ENCODE measurements at places on chromosomes 5 and 9.
A peak's percentile ranks its signal among the peaks of the same experiment; 100 is the strongest.

- no peak for DNase-seq
Measured at GRCh38 chr9:3677541-3677940, 151.7 kb upstream of the RFX3 start.

- DNase-seq, result no peak
Measured at GRCh38 chr9:136001231-136001630, 40.1 kb upstream of the UBAC1 start.

GRCh38 chr9:25678846-25679360 lies 659 bp upstream of the TUSC1 start:
- DNase-seq, result no peak

- DNase-seq, result peak; percentile 69
Measured at GRCh38 chr5:35319333-35320002, 89.2 kb upstream of the PRLR start.

DNA sequence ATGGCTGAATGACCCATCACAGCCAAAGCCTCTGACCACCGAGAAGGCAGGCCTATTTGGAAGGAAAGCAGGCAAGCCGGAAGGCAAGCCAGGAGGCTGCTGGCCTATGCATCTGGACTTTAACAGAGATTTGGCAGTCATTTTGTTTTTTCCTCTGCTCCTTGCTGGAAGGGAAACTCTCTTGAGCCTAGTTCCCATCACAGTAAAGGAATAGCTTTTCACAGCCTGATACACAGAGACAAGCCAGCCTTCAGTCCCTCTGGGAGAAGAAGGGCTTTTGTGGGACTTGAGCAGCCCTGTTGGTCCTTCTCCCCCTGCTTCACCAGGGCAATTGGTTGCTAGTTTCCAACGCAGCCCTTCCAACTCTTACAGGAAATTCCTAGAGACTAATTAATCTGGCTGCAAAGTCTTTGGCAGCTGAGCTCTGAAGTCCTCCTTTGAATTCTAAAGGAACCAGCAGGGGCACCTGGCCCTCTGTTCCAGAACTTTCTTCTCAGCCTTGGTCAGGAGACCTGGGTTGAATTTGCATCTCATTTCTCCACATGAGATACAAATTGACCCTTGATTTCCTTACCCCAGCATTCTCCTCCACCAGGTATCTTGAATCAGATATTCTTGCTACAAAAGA lies 157.3 kb upstream of the EPB41L4A start:
- peak; percentile 54 for DNase-seq

GRCh38 chr5:107425541-107426031 lies 245.2 kb downstream of the EFNA5 start:
- no peak for DNase-seq

GRCh38 chr9:109451311-109452025 lies 46.6 kb downstream of the PTPN3 start:
- DNase-seq, result no peak

DNA sequence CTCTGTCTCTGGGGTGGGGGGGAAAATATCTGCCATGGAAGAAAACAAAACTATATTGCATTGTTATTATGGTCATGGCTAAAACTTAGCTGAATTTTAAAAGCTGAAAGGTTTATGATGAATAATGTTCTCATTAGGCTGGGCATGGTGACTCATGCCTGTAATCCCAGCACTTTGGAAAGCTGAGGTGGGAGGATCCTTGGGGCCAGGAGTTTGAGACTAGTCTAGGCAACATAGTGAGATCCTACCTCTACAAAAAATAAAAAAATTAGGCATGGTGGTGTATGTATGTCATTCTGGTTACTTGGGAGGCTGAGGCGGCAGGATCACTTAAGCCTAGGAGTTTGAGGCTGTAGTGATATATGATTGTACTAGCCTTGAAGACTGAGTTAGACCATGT lies 44.5 kb downstream of the IPO11 start:
- no peak for DNase-seq
